Uterine smooth muscle cell (primary cell): ENCODE measurements at places on chromosomes 7 and 10. TPM values are rescaled to one million over a fixed set of nuclear protein-coding genes. Genes with fewer than 3 reads are reported as not detected.

The GFRA1 gene
- total RNA-seq, result 0.12 TPM in 1 of 2 replicates, not detected in the other

The PRRT4 gene
- total RNA-seq, result under 0.01 and 0.12 TPM in 2 replicates

The ATP5MK gene
- total RNA-seq, result 184 and 196 TPM in 2 replicates

The CLRN3 gene
- total RNA-seq, result not detected in 2 replicates

The FEZF1 gene
- total RNA-seq, result not detected in 2 replicates

The AZGP1 gene
- 0.33 TPM in 1 of 2 replicates, not detected in the other for total RNA-seq

The PDE1C gene
- 0.12 and 0.33 TPM in 2 replicates for total RNA-seq

The SP8 gene
- not detected in 2 replicates for total RNA-seq

The MAGI2 gene
- total RNA-seq, result 15.9 and 29.1 TPM in 2 replicates

The HTR7 gene
- 0.87 and 1.1 TPM in 2 replicates for total RNA-seq

The GPR26 gene
- not detected in 2 replicates for total RNA-seq

The PLPP4 gene
- 0.62 TPM in 1 of 2 replicates, not detected in the other for total RNA-seq

The NODAL gene
- total RNA-seq, result not detected in 2 replicates

The SPDYE16 gene
- 0.12 TPM in 1 of 2 replicates, not detected in the other for total RNA-seq

The OTUD1 gene
- 4.6 and 8.5 TPM in 2 replicates for total RNA-seq

The COL28A1 gene
- 0.55 and 0.87 TPM in 2 replicates for total RNA-seq

The FAM237B gene
- total RNA-seq, result 0.12 and 0.22 TPM in 2 replicates

The TAS2R3 gene
- total RNA-seq, result 0.44 and 1.2 TPM in 2 replicates

The SLC16A9 gene
- total RNA-seq, result 1.1 and 1.2 TPM in 2 replicates

The BAMBI gene
- 0.77 and 2.9 TPM in 2 replicates for total RNA-seq

The SPDYE2B gene
- total RNA-seq, result not detected in 2 replicates

The STOX1 gene
- 0.12 and 0.44 TPM in 2 replicates for total RNA-seq

The MUC12 gene
- 0.37 and 0.44 TPM in 2 replicates for total RNA-seq

The HYAL4 gene
- not detected in 2 replicates for total RNA-seq

The CCT6A gene
- 237 and 339 TPM in 2 replicates for total RNA-seq

The UCN3 gene
- not detected in 2 replicates for total RNA-seq

The SAMD9L gene
- 11.5 and 15.4 TPM in 2 replicates for total RNA-seq

The CASP7 gene
- total RNA-seq, result 18.0 and 28.9 TPM in 2 replicates

The PKD2L1 gene
- under 0.01 TPM in 1 of 2 replicates, not detected in the other for total RNA-seq

The TMEM184A gene
- 0.11 TPM in 1 of 2 replicates, not detected in the other for total RNA-seq

The XRCC2 gene
- total RNA-seq, result 1.6 and 7.5 TPM in 2 replicates

The ING3 gene
- 15.2 and 23.1 TPM in 2 replicates for total RNA-seq

The IKZF1 gene
- total RNA-seq, result not detected in 2 replicates

The IL6 gene
- 0.55 and 2.9 TPM in 2 replicates for total RNA-seq
